ENCODE measurements at places on chromosomes 5 and 9.

DNA sequence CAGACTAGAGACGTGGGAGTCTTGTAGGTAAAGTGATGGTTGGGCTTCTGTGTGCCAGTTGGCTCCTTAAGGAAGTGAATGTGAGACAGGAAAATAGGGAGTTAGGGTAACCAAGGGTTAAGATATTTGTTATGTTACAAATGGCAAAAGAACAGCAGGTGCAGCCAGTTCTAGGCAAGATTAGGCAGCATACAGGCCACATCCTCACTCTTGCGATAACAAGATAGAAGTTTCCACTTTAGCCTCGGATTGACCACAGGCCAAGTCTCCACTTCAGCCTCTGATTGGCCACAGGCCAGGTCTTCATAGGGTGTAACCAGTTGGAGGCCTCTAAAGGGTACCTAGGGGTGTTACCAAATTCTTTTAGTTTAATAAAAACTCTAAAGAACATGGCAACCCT, 54.6 kb upstream of the ABCA1 start:
- peak; percentile 70 for DNase-seq

GRCh38 chr9:96686638-96687335, 31.7 kb upstream of the PRXL2C start:
- DNase-seq = peak; percentile 89

DNA sequence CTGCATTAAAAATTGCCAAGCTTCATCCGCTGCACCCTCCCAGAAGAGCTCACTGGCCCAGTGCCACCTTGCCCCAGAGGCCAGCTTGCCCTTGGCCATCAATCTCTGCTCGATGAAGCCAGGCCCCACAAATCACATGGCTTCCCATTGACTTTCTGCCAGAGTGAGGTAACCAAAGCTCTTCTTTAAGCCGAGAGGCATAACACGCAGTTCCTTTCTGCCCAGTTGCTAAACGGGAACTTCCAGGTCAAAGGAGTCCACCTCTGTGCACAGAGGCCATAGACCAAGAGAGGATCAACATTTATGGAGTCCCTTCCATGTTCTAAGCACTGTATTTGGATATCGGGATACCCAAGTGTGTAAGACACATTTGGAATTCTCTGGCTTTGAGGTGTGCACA, 208.8 kb downstream of the KIF4B start:
- DNase-seq = no peak

DNA sequence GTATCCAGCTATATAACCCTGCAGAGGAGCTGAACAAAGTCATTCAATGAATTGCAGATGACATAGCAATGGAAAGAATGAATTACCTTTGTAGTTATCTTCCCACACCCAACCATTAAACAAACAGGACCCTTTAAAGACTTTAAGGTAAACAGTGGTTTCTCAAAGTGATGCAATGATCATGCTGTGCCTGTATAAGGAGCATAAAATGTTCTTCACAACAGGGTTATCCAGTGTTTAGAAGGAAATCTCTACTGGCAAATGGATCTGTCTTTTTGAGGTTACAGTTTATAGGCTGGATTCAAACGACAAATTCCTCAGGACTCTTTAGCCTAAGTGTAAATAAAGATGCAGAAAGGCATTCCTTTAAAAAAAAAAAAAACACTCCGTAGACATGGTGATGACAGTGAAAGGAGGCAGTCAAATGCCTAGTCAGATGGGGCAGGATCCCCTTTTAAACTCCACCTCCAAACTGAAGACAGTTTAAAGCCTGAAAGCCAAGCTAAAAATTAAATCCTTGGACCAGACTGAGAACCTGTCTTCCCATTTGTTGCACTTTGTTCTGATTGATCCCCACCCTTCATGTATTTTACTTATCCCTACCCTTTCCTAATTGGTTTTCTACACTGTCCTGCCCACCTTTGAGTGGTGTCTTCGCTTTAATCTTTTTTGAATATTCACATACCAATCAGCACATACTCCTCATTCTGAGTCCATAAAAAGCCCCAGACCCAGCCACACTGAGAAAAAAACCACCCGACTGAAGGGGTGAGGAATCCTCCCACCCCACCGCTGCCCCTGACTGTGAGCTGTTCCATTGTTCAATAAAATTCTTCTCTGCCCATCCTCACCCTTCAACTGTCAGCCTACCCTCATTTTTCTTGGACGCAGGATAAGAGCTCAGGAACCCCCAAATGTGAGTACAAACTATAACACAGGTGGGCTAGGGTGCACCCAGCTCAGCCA, 761.3 kb upstream of the DMAC1 start:
- DNase-seq = no peak

DNA sequence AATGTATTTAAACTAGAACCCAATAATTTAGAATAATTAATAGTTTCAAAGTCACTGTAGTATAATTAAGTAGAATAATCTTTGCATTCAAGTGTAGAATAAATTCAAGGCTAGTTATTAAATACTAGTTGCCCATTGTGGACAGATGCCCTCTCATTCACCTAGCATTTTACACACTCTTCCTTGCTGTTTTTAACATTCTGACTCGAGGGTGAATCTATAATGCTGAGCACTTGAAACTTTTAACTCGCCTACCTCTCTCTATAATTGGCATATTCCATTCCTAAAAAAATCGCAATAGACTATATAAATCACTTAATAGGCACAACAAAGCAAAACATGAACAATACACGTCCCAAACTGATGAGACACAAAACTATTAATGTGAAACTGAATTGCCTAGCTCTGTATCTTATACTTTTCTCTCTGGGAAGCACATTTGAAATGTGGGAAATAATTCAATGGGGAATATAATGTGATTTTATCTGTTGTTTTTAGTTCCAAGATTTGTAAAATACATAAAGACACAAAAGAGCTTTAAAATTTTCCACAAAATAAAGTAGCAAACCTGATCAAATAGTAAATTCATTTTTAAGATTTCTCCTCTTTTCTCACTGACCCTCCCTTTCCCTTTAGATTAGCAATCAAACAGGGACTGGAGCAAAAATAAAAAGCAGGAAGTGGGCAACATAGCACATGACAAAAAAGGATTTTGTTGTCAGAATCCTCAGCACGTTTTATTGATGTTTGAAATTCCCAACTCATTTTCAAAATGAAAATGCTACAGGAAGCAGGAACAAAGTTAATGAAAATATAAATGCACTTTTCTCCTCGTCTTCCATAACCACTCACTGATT, 295.6 kb downstream of the PDE4D start:
- no peak for DNase-seq

GRCh38 chr5:103041071-103041676, 78.8 kb downstream of the GIN1 start:
- DNase-seq = no peak

DNA sequence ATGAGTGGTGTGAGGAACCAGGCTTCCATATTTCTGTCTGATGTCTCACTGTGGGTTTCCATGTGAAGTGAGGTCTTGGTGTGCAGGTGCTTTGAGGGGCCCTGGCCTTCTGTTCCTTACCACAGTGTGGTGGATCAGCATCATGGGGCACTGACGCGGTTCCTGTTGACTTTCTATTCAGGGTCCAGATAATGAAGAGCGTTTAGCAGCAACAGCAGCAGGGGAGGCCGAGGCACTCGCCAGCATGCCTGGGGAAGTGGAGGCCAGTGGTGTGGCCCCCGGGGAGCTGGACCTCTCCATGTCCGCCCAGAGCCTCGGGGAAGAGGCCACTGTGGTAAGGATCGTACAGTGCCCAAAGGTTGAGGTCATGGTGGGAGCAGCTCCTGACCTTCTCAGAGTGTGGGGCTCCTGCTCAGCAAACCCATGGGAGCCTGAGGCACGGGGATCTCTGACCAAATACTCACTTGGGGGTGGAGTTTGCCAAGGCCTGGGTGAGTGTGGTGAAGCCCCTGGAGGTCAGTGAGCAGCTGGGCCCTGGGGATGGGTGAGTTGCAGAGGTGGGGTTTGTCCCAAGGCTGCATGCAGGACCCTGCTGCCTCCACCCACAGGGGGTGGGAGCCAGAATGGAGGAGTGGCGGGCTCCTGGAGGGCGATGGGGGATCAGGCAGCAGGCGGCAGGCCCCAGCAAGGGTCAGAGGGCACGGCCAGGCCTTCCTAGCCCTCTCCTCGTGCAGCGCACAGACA, 61.2 kb downstream of the COL15A1 start:
- peak; percentile 6 for DNase-seq

GRCh38 chr5:14810928-14811572, 60.5 kb downstream of the ANKH start:
- no peak for DNase-seq

DNA sequence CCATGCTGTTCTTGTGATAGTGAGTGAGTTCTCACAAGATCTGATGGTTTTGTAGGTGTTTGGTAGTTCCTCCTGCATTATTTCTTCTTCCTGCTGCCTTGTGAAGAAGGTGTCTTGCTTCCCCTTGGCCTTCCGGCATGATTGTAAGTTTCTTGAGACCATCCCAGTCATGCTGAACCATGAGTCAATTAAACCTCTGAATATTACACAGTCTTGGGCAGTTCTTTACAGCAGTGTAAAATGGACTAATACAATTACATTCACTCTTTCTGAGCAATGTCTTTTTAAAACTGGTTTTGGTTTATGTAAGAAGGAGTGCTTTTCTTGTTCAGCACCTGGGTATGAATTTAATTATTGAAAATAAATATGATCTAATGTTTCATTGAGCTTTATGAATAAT, 50.7 kb upstream of the ARRDC3 start:
- no peak for DNase-seq

- peak; percentile 69 for DNase-seq
Observed at GRCh38 chr9:36995927-36996705, 38.0 kb downstream of the PAX5 start.

DNA sequence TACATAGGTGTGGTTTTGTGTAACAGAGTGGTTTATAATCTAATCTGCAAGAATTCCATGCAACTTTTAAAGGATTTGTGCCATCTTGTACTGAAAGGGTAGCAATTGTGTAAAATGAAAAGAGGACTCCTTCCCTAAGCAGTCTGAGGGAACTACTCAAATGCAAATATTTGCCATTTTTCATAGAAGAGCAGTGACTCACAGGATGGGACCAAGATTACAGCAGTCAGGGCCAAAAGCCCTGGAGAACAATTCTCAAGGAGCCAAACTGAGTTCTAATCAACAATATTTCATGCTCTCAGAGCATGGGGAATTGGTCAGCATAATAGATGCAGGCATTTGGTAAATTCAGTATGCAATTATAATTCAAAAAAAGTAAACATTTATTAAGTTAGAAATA, 495.8 kb downstream of the CHSY3 start:
- DNase-seq = no peak

- no peak for DNase-seq
Observed at GRCh38 chr9:88783711-88784083, 207.6 kb upstream of the S1PR3 start.

GRCh38 chr9:110427497-110428104, 89.9 kb upstream of the TXNDC8 start:
- peak; percentile 63 for DNase-seq

GRCh38 chr5:14066326-14066725, 76.8 kb upstream of the TRIO start:
- no peak for DNase-seq

DNA sequence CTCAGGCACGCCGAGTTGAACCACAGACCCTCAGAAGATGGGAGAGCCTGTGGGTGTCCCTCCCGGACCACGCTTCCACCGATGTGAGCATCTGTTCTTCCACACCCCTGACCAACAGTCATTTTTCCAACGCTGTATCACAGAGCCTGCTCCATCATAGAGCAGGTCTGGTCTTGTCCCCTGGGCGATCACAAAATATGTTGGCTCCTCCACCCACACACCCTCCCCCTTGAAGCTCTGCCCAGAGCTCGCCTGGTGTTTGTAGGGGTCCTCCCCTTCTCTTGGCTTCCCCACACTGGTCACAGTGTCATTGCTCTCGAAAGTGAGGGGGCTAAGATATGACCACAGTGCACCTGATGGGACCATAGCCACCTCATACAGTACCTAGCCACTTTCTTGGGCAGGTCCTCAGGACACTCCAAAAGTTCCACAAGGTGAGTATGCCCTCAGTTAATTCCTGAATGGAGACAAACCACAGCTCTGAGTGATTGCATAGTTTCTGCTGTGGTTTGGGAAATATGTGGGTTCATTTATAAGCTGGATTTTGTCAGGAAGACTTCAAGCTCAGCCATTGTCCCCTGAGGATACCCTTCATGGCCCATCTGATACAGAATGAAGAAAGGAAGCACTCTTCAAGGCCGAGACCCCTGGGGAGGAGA, 3.5 kb upstream of the ZNF618 start:
- no peak for DNase-seq

DNA sequence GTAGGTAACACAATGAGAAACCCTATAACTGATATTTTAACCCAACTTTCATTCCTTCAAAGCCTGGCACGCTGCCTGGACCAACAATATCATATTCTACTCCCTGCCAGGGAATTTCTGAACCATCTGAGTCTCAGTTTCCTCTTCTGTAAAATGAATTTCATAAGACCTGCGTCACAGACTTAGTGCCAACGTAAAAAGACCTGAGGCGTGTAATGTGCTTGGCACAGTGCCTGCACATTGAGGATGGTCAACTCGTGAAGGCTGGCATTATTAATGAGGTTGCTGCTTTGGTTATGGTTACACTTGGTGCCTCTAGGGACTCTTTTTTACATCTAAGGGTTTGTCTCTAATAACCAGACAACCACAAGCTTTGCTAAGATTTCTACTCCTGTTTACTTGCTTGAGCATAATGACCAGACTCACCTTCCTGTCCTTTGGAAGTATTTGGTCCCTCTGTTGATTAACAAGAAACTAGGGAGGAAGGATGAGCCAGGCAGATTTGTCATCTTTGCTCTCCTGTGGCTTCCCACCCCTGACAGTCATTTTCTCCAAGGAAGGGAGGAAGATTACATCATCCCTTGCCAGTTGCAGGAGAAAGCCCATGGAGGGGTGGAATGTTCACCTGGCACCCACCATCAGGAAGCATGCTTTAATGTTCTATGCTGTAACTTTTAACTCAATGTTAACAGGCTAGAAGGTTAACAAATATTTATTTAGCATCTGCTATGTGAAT, 79.0 kb downstream of the PAPPA start:
- DNase-seq = no peak

DNA sequence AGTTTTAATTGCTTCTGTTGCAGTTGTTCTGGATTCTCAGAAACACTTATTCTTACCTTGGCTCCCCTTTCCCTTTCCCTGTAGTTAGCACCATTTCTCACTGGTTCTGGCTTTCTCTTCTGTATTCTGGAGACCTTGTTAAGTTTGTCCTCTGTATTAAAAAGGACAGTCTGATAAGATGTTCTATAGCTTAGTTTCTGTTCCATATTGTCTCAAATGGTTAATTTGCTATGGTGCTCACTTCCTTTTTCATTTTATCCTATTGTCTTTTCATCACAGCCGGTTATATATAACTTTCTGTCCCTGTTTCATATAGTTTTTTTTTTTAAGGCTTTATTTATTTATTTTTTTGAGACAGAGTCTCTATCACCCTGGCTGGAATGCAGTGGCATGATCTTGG, 41.4 kb upstream of the KIAA1958 start:
- no peak for DNase-seq

- no peak for DNase-seq
Observed at GRCh38 chr5:133356984-133357421, 255.3 kb downstream of the FSTL4 start.

- DNase-seq = no peak
Observed at GRCh38 chr9:133641861-133642595, 5.9 kb downstream of the DBH start.

GRCh38 chr5:67366276-67366675, 169.7 kb upstream of the CD180 start:
- DNase-seq = no peak
